ENCODE measurements at places on chromosomes 13 and 19. TPM values are rescaled to one million over a fixed set of nuclear protein-coding genes. Genes with fewer than 3 reads are reported as not detected.

Gene RFPL4A
- not detected for total RNA-seq

DNA sequence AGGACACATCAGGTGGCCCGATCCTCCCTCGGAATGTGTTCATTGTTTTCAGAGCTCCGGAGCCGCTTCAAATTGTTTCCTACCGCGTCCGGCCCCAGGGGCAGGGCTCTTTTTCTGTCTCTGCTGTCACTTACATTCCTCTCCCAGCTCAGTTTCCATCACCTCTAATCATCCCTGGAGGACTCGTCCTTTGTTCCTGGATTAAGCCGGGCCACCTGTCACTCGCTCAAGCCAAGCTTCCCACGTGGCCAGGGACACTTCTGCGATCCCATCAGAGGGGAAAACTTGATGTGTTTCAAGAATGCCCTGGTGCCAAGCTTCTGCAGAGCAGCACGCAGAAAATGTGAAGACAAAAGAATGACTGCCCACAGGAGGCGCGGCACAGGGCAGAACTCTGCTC lies 13.5 kb downstream of the IL17D start:
- no peak for DNase-seq

DNA sequence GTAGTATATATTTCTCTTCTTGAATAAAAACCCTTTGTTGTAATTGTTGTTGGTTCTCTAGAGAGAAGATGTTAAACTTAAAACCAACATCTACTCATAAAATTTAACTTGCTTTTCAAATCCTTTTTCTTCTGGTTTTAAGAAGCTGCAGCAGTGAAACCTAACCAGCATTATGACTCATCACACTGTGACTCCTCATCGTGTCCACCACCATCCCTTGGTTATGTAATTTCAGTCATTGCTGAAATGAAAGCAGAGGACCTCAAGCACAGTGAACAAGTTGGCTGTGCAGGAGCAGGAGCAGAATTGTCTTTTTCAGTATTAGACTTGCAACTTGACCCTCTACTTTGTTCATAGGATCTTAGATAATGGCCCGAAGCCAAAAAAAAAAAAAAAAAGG lies 64.9 kb upstream of the HTR2A start:
- DNase-seq = peak; percentile 18

GRCh38 chr13:41809962-41810361 lies 150.9 kb downstream of the VWA8 start:
- DNase-seq = no peak

Gene RPL21
- total RNA-seq = 756 TPM

DNA sequence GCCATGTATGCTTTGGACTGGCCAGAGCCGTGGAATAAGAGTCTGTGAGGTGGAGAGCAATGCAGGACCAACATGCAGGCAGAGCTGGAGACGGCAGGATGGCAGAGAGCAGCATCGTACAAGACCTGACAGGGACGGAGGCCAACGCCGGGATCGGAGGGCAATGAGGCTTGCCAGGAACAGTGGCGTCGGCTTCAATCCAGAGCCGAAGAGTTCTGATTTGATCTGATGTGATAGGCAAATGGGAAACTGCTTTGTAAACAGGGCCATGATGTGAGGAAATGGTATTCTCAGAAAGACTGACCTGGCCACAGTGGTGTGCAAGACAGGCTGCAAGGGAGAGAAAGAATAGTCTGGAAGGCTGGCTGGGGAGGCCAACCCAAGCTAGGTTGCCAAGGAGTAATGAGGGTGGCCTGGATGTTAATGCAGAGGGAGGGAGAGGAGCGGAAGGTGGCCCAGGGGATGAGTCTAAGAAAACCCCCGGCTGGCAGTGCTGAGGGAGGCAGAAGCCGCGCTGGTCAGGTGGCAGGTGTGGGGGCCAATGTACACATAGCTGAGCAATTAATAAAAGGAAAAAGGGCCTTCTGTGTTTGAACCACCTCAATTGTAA lies 26.7 kb downstream of the RCBTB2 start:
- no peak for DNase-seq

GRCh38 chr13:20588529-20589110 lies 21.7 kb downstream of the IFT88 start:
- no peak for DNase-seq

Gene FXYD7
- total RNA-seq = 0.46 TPM

All from activated CD4-positive, alpha-beta T cell treated with anti-CD3 and anti-CD28 coated beads for 36 hours (primary cell).